ENCODE measurements at places on chromosomes 12 and 14.
A peak's percentile ranks its signal among the peaks of the same experiment; 100 is the strongest.

GRCh38 chr12:13973996-13974395, 7.4 kb downstream of the GRIN2B start:
- DNase-seq, result no peak

DNA sequence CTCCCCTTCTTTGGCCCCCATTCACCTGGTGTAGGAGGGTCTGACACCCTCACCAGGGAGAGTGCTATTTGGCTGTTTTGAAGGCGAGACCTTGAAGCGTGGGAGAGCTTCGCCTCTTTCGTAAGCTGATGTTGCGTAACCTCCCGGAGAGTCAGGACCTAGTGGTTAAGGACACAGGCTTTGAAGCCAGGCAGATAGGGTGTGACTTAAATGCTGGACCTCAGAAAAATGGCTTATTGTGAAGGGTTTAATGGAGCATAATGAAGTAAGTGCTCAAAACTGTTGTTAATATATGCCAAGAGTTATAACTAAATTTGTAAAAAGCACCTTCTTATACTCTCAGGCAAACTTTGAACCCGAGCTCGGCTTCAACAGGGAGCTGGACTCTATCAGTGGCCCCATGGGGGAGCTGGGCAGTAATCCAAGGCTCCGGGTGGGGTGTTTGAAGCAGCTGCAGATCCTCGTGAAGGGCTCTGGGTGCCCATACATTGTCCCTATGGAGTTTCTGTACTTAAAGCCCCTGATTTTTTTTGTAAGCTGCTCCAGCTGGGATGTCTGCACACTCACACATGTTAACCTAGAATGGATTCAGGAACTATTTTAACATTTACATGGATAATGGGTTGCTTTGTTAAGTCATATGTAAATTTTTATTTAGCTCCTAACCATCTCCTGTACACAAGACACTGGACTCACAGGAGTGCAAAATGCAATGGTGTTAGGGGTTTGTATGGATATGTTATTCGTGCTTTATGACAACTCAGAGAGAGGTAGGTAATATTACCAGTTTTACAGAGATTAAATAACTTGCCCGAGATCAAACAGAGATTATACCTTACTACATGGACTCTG, 26.0 kb downstream of the PPFIBP1 start:
- no peak for DNase-seq

DNA sequence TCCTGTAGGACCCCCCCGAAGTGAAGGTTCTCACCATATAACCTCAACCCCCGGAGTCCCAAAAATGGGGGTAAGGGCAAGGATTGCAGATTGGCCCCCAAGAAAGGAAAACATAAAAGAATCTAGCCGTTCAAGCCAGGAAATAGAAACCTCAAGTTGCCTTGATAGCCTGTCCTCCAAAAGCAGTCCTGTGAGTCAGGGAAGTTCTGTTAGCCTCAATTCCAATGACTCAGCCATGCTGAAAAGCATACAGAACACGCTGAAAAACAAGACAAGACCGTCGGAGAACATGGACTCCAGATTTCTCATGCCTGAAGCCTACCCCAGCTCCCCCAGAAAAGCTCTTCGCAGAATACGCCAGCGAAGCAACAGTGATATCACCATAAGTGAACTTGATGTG, 344.2 kb upstream of the RGS6 start:
- DNase-seq, result no peak

GRCh38 chr14:72774141-72774540, 119.8 kb downstream of the DPF3 start:
- DNase-seq, result no peak

- DNase-seq, result no peak
Observed at GRCh38 chr14:52039124-52039815, 29.6 kb downstream of the NID2 start.

DNA sequence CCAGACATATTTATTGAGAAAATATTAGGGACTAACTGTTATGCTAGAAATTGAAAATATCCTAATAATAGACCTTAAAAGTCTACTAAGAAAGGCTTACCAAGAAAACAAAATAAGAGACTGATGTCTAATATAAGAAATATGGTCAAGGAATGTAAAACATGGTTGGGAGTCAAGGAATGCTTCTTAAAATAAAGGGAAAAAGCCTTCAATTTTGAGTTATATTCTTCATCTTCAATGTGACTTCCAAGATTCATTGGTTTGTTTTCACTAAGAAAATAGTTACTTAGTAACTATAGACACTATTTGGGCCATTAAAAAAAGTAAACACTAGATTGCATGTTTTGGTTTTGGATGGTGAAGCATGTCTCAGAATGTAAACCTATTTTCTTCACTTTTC, 88.1 kb upstream of the ETV6 start:
- no peak for DNase-seq

- DNase-seq, result no peak
Observed at GRCh38 chr14:24316597-24316950, 5.3 kb downstream of the LTB4R start.

DNA sequence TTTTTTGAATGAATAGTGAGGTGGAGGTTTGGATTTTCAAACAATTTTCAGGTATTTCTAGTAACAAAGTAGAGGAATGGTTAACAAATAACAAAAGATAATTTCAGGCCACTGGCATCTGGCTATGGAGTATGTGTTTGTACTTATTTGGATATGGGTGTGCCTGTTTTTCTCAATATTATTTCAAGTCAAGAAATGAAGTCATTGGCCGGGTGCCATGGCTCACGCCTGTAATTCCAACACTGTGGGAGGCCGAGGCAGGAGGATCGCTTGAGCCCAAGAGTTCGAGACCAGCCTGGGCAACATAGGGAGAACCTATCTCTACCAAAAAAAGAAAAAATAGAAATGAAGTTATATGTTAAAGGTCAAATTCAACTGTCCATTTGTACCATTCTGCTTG, 13.9 kb downstream of the SLC35E3 start:
- no peak for DNase-seq

- DNase-seq, result no peak
Observed at GRCh38 chr12:118311666-118312065, 61.0 kb downstream of the TAOK3 start.

- no peak for DNase-seq
Observed at GRCh38 chr12:6821591-6822425, at the start of gene GPR162. TSS of gene GPR162 (plus strand) at chr12:6821821. CDS start at chr12:6823899, 2,078 bp downstream.

DNA sequence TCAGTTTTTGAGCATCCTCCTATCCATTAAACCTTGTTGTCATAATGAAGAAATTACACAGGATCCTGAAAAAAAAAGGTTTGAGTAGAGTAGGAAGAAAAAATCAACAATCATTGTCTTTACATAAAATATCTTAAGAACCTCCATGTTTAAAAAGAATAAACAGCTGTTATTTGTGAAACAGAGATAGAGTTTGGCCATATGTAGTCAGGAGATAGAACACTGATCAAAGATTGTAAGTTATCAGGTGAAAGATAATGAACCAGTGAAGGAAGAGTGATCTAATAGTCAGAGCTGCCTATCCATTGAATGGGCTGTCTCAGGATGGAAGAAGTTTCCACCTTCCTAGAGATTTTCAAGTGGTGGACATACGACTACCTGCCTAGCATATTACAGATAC, 397.1 kb downstream of the SOX5 start:
- no peak for DNase-seq

DNA sequence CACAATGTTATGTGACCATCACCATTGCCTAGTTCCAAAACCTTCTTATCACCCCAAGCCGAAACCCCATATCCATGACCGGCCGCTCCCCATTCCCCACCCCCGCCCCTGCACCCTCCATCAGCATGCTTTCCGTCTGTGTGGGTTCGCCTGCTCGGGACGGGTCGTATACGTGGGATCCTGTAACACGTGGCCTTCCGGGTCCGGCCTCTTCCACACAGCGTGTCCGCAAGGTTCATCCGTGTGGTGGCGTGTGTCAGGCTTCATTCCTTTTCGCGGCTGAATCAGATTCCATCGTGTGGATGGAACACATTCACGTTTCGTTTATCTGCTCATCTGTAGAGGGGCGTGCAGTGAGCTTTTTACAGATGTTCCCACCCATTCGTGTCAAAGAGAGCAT, 41.4 kb downstream of the RIMBP2 start:
- DNase-seq, result no peak

GRCh38 chr14:54564868-54565784, 1.8 kb upstream of the SAMD4A start:
- peak; percentile 73 for DNase-seq

- no peak for DNase-seq
Observed at GRCh38 chr14:95195031-95195430, 37.7 kb upstream of the DICER1 start.

All from activated T-cell treated with anti-CD3 and anti-CD28 coated beads, Interleukin-2, amount 50 U/mL, for 1 hour (primary cell).